ENCODE measurements at places on chromosomes 5 and 9.

DNA sequence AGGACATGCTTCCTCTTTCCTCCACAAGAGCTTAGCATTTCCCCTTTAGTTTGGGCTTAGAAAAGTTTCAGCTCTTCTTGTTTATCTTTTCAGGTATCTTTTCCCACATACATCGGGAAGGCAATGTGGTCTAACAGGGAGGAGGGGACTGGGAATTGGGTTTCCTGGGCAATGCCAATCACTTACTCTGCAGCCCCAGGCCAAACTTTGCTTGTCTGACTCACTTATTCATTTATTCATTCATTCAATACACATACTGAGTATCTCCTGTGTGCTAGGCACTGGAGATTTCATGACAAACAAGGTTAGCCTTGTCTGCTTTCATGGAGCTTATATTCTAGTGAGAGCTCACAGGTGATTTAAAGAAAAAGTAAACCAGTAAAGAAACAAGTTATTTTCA is 10.7 kb upstream of the POU4F3 start:
- no peak for DNase-seq

DNA sequence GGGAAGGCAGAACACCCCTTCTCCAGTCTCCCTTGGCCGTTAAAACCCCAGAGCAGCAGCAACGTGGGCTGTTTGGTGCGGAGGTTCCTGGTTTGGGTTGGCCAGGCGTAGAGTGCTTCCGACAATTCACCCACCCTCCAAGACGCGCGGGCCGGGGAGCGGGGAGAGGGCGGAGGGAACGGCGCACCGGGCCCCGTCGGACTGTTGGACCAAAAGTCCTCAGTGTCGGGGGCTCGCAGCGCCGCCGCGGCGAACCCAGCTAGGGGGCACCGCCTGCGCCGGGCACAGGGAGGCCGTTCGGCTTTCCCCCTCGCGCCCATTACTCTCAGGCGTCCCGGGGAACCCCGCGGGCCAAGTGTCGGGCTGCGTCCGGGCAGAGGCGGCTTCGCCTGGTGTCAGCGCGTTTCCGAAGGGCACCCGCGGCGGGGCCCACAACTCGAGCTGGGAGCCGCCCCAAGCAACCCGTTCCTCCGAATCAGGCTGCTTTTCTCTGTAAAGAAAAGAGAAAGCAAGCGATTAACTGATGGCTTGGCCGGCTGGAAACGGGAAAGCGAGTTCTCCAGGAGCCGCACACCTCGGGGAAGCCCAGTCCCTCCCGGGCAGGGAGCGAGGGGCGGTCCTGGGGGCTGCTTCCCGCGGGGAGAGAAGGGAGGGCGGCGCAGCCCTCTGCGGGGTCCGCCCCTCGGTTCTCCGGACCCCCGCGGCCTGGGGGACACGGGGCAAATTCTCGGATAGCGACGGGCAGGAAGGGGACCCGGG is 145.5 kb downstream of the ERCC6L2 start:
- no peak for DNase-seq

GRCh38 chr9:38727497-38728001 is 7.6 kb upstream of the FAM240B start:
- no peak for DNase-seq

- DNase-seq, result no peak
Observed at GRCh38 chr5:152259702-152260101, 145.4 kb downstream of the NMUR2 start.

DNA sequence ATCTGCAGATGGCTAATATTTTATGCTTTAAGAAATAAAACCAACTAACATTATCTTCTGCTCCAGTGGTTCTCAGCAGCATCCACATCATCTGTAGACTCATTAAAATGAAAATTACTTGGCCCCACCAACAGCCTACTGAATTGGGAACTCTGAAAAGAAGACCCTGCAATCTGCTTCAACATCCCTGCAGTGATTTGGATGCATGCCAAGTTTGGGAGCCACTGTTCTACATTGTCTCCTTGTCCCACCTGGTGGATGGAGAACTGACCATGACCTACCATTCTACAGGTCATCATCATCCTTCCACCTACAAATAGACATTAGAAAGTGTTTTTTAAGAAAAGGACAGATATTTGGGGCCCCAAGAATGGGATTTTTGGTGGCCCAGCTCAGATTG is 71.1 kb downstream of the ACER2 start:
- DNase-seq, result no peak

DNA sequence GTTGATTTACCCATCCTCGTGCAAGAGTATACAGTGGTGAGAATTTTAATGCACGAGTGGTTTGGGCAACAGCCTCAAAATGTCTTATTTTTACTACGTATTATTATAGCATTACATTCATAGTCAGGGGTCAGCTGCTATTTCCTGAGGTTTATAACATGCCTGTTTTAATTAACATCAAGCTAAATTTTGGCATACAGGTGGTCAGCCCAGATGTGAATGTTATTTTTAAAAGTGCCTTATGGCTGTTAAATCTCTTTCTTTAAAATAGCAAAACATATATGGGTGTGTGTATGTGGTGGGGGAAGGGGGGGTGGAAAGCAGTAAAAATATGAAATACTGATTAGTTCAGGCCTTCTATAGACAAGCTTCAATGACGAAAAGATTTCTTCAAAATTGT is 424.5 kb upstream of the CLINT1 start:
- DNase-seq, result no peak

DNA sequence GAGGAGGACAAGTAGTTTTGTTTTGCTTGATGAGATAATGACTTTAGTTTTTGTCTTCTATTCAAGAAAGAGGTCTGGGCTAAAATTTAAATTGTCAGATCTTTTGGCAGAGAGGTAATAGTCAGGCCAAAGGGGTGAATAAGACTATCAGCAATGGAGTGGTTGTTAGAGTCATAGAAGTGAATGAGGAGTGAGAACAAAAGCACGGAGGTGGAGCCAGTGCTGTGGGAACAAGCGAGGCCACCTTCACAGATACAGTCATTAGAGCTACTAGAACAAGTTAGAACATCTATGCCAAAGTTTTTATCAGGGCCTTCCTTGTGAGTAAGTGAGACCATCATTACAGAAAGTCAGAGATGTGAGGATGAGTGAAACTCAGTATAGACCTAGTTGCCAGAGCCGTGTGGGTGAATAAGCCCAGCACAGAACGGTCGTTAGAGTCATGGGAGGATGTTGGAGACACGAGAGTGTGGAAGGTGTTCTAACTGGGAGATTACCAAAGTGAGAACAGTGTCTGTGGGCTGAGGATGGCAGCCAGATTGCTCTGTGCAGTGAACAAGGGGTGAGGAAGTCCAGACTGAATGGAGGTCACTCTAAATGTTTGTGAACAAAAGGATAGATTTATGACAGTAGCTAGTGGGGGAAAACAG is 135.1 kb downstream of the RPS23 start:
- no peak for DNase-seq

GRCh38 chr9:93268551-93269314 is 84.8 kb downstream of the WNK2 start:
- DNase-seq, result no peak

GRCh38 chr5:92409134-92409533 is 1026.0 kb upstream of the ARRDC3 start:
- no peak for DNase-seq

GRCh38 chr9:87717456-87717855 is 8.5 kb upstream of the CTSL start:
- no peak for DNase-seq

DNA sequence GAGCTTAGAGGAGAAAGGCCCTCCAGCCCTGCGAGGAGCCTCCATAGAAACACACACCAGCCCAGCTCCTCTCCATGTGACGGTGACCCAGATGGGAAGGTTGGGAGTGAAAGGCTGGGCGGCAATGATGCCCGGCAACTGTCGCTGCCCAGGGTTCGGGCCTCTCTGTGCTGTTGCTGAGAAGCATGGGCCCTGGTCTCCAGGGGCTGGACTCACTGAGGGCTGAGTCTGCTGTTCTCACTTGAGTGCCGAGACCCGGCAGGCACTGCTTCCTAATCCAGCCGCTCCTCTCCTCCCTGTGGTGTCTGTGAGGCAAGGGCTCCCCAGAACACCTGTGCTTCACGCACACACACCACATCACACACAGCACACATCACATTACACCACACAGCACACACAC is 493.6 kb downstream of the GADD45G start:
- no peak for DNase-seq

DNA sequence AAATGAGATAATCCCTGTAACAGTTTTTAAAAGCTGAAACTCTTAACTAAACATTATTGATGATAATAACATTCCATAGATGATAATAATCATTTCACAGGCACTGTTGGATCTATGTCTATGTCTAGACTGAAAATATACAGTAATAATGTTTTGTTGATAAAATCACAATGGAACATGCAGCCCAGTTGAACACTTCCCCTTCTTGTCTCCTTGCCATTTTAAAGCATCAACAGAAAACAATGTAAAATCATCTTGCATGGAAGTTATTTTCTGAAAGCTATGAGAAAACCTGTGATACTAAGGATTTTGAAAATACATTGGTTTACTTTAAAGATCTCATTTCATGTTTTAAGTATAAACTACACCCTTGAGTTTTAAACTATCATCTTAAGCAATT is 1.9 kb downstream of the GAPT start:
- no peak for DNase-seq

DNA sequence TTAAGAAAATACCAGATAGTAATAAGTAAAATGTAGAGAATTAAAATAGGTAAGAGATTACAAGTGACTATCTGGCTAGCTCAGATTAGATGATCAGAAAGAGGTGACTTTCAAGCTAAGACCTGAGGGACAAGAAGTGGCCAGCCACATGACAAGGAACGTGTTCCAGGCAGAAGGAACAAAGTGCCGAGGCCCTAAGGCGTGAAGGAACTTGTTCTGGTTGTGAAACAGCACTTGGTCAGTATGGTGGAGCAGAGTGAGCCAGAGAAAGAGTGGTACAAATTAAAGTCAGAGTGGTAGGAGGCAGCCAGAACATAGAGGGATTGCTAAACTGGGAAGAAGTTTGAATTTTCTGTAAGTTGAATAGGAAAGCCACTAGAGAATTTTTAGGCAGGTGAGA is 73.6 kb downstream of the ADRB2 start:
- DNase-seq, result no peak

DNA sequence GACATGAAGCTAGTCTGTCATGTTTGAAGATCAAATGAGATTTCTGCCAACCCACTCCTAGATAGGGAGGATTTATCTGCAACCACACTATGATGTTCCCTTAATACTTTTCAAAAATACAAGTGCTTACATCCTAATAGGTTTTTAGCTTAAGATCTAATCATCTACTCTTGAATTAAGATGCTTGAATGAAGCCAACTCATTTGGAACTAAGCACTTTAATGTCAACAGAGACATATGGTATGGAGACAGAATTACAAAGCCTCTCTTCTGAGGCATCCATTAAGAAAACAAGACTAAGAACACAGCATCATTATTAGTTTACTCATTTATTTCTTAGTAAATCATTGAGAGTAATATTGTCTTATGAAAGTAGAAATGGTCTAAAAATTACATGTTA is 139.3 kb upstream of the NFIB start:
- no peak for DNase-seq

DNA sequence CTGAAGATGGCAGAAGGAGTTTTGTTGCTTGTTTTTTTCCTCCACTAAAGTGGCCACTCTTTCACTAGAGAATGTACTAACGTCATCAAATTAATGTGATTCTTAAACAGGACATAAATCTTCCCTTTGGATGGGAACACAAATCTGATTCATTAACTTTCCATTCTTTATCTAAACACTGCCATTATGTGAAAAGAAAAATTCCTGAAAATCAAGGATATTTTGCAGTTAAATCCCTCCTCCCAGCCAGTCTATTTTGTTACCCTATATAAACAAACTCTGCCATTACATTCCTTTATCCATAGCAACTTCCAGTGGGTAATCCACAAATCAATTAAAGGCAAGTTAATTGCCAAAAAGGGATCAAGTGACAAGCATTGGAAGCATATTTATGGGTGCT is 546.5 kb downstream of the PDE4D start:
- DNase-seq, result no peak

DNA sequence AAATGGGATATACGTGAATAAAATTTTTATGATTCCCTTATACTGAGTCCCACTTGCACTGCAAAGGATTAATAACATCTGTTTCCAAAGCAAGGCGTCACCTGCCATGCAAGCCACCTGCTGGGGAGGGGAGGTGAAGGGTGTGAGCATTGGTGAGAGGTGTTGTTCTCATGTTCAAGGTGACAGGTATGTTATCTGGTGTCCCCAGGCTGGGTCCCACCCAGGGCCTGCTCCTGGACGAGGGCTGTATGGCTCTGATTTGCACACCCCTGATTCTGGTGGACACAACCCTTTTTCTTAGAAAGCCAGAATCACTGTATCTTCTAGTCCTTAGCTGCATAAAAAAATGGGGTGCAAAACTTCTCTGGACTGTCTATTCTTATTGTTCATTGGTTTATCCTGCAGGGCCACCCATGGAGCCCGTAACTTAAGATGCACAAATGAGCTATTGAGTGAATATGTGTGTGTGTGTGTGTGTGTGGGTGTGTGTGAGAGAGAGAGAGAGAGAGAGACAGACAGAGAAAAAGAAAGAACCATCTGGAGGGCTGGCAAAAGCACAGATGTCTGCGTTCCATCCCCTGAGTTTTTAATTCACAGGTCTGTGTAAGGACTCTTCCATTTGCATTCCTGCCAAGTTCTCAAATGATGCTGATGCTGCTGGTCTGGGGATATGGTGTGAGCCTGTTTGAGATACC is 53.7 kb downstream of the SYK start:
- no peak for DNase-seq

DNA sequence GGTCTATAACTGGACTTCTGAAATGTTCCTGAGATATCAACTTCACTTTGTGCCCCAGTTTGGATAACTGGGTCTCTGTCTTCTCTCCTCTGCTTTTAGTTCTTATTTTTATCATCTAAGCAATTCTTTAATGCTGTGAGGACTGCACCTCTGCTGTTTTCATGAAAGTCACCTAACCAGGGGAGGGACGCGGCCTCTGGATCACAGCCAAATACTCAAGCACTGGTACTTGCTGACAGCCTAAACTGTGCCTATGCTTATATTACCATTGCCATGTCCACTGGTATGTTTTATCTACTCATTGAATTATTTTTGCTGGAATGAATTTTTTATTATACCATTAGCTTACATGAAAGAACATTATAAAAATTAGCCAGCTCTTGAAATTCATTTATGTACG is 674.0 kb downstream of the DMRTA1 start:
- no peak for DNase-seq

DNA sequence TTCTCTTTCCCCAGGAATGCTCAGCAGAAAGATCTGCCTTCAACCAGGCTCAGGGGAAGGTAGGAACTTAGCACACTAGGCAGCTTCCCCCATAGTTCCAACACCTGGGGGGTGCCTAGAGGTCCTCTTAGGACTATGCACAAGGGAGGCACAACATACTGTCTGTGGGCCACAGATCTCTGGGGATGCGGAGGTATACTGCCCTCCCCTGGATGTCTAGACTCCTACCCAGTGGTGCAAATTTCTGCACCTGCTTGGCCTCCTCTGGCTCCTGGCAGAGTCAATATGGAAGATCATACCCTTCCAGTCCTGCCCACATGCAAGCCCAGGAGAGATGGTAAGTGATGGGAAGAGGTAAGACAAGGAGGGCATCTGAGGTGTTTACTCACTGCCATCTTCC is 247.5 kb upstream of the DAPK1 start:
- no peak for DNase-seq

GRCh38 chr9:106892632-106893031 is 29.7 kb downstream of the ZNF462 start:
- no peak for DNase-seq
